ENCODE measurements at places on chromosomes 7 and 10.
A peak's percentile ranks its signal among the peaks of the same experiment; 100 is the strongest.

DNA sequence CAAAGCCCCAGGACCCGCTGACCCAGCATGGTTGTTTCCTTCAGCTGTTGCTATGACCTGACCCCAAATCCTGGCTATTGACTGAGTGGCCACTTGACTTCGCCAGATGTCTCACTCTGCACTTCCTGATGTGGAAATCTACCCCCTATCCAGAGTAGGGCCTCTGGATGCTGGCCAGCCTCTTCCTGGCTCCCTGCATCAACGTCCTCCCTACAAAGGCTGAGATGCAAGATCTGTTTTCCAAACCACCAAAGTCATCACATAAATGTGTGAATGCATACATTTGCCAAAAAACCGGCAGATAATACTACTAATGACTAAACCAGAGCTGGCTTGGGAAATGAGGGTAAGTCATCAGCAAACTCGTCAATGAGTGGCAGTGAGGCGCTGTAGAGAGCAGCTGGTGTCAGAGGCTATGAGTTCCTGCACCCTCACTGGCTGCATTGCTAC lies 70.4 kb downstream of the PYROXD2 start:
- no peak for DNase-seq

DNA sequence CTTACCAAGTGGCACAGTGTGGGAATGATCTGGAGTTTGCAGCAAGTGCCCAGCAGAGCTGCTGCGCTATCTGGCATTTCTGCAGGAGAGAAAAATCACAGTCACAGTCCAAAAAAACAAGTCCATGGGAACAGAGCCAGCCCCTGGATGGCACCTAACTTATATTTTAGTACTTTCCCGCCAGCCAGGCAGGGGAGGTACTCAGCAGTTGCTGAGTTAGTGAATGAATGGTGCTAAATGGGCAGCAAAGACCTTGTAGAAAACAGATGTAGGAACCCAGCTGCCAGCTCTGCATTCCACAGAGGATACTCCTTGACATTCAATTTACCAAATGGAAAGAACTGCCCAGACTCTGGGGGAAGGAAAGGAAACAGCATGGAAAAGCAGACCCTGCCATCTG lies 54.5 kb downstream of the GSDME start:
- no peak for DNase-seq

DNA sequence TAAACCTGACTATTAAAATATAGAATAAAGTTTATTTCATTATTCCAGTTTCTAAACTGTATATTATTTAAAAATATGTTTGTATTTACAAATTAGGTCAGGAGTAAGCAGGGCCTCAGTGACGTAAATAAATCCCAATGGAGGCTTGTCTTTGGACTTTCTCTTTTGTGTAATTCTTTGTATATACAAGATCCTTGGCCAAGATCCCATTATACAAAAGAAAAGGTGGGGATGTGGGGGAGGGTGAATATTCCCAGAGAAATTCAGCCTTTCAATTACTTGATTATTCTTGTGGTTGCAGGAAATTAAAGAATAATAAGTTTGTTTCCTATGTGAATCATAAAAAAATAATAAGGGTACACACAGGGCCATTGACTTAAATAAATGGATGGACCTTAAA lies 178.7 kb upstream of the PRPS1L1 start:
- DNase-seq: no peak

- DNase-seq: peak; percentile 50
Observed at GRCh38 chr10:22713853-22714478, 412 bp downstream of the PIP4K2A start.

- no peak for DNase-seq
Observed at GRCh38 chr10:132809232-132810140, 23.5 kb upstream of the NKX6-2 start.

DNA sequence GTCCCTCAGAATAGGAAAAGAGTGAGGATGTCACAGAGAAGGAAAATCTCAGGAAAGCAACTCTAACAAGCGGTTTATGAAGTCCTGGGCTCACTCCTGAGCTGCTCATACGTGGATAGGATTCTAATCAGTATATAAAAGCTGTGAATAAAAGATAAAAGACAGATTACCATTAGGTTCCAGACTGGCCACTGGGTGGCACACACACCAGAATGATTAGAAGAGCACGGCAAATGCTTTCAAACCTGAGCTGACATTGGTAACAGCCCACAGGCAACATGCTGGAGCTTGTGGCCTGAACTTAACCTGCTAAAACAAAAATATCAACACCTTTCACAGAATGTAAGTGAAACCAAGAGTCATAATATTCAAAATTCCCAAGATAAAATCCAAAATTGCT lies 370.8 kb downstream of the GRID1 start:
- DNase-seq: no peak

DNA sequence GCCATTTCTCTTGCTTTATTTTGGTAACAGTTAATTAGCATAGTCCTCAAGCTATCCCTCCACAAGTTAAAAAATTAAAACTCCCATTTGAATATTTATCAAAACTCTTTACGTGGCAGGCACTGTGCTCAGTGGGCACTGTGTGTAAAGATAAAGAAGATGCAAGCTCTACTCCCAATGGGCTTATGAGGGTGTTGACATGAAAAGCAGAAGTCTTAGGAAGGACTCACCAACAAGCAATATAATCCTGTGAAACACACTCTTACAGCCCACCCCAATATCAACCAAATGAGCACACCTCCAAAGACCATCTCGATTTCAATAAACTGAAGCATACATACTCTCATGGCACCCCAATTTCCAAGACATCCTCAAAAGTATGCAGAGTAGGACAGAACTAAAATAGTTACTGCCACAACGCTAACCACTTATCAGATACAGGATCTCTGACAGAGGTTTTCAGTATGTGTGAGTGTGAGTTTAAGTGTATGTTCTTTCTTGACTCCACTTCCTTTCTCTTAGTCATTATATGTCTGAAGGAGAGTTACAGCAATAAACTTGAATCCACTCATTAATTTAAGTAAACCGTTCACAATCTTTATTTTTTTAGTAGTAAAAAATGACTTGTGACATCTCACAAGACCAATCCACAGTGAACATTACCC lies 120.0 kb downstream of the PDE1C start:
- DNase-seq: no peak

GRCh38 chr7:42068554-42069280 lies 168.3 kb downstream of the GLI3 start:
- no peak for DNase-seq

GRCh38 chr10:73875139-73875475 lies 752 bp upstream of the CAMK2G start:
- peak; percentile 39 for DNase-seq

DNA sequence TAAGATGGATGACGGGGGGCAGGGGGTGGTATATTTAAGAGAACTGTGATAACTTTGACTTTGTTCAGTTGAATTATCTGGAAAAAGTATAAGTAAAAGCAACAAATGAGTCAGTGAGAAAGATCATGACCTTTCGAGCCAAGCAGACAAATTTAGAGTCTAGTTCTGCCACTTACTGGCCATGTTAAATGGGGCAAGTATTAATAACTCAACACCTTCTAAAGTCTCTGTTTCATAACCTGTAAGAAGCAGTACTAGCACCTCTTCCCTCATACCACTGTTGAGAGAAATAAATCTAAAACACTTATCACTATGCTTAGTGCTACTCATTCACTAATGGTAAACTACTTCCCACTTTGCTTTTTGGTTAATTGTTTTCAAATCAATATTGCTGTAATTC lies 604.4 kb upstream of the LRRN3 start:
- DNase-seq: no peak

DNA sequence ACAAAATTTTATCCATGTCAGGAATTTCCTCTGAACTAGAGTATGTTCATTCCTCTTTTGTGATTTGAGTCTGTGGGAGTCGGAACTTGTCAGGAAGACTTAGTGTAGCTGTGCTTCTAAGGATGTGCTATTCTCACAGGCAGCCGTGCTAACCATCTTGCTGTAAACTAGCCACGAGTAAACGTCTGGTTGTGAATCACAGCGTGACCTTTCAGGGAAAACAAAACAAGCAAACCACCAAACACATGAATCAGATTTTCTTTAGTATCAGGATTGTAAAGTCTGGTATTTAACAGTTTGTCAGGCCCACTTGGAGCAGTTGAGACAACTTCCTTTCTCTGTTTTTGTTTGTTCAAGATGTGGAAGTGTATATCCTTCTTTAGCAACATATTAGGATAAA lies 32.0 kb downstream of the AUTS2 start:
- no peak for DNase-seq

- DNase-seq: no peak
Observed at GRCh38 chr7:70389531-70390151, 742.3 kb upstream of the GALNT17 start.

DNA sequence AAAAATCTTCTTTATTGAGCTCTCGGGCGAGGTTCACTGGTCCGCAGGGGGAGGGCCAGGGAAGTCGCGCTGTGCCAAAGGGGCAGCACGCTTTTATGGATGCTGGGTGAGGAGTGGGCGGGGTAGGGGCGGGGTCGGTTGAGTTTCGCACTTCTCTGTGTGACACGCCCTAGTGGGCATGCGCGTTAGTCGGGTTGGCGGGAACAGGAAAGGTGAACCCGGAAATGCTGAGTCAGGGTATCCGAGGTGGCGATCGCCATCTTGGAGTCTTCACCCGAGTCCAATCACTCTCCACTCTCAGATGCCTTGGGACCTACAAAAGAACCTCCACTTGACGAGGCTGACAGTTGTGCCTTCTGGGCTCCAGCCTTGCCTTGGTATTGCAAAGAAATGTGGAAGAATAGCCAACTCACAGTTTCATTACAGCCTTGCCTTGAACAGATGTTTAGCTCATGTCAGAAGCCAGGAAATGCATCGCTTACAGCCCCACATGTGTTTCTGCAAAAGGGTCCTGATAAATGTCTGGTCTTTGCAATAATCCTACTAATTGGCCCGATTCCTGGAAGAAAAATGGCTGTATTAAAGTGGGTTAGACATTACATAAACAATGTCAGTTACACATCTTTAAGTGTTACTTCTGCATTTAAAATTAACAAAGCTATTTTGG lies 64.1 kb downstream of the AHR start:
- no peak for DNase-seq

DNA sequence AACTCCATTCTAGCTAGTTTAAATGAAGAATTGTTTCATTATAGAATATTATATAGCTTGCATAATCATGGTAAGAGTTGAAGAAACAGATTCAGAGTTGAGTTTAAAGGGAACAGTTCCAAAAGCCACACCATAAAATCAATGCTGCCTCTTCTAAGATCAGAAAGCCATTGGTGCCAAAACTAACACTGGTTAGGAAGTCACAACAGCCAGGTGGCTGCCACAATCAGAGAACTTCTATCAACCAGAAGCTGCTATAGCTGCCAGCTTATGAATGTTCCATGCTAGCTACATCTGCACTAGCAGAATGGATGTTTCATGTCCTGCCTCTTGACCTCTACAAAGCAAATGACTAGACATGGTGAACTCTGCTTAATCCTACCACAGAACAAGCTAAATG lies 583.1 kb upstream of the LRRN3 start:
- no peak for DNase-seq

DNA sequence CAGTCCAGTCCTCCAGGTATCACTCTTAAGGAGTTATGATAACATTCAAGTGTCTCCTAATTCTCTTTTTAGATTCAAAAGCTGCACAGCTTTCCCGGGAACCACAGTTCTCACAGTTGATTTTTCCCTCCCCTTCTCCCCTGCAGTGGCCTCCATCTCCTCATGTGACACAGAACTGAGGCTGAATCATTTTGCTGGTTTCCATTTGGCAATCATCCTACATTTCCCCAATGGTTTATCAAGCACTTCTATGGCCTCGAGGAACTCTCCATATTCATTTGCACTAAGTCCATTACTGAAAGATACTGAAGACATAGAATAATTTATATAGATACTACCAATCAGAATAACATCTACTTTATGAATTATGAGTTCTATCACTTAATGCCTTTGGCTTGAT lies 484.9 kb downstream of the GPAM start:
- DNase-seq: no peak

GRCh38 chr7:13262929-13263530 lies 575.6 kb downstream of the ARL4A start:
- no peak for DNase-seq

- DNase-seq: no peak
Observed at GRCh38 chr7:6542368-6542767, 8.9 kb downstream of the GRID2IP start.

- no peak for DNase-seq
Observed at GRCh38 chr7:134176037-134176350, 48.9 kb downstream of the LRGUK start.

GRCh38 chr10:1369665-1370064 lies 313.5 kb downstream of the WDR37 start:
- DNase-seq: no peak

All from CD8-positive, alpha-beta T cell (primary cell).